Central memory CD8-positive, alpha-beta T cell (primary cell): ENCODE measurements at places on chromosomes 16 and 17.
A peak's percentile ranks its signal among the peaks of the same experiment; 100 is the strongest.

DNA sequence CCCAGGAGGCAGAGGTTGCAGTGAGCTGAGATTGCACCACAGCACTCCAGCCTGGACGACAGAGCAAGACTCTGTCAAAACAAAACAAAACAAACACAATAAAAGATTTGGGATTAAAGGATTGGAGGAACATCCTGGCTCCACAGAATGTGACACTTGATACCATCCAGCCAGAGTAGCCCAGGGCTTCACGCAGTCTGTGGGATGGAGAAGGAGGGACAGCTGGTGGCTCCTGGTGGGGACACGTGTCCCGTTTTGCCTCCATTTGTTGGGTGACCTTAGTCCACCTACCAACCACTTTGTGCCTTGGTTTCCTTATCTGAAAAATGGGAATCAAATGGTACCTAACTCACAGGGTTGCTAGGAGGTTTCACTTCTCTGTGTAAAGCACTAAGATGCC is 12.4 kb upstream of the CYB561 start:
- no peak overlapping the region for H3K4me3 ChIP-seq
- no peak overlapping the region for H3K27ac ChIP-seq
- no peaks in the 10 kb centered on the region for H3K36me3 ChIP-seq
- no peak for DNase-seq

DNA sequence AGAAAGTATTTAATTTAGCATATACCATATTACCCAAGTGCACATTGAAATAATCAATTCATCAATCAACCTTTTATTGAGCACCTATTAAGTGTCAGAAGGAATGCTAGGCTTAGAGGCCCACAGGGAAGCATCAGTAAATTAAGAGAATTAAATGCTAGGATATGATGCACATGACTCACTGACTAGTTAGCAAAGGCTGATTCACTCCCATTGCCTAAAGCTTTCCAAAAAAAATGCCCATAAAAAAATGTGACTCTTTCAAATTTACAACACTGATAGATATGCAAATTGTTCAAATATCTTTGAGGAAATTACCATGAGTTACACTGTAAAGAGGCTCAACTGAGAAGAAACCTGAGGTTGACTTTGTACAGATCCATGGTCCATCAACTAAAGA is 883.3 kb downstream of the CDH11 start:
- no peaks in the 10 kb centered on the region for H3K27me3 ChIP-seq
- no peaks in the 10 kb centered on the region for H3K4me1 ChIP-seq
- no peak for DNase-seq
- H3K27ac ChIP-seq = no peak overlapping the region
- H3K4me3 ChIP-seq = no peak overlapping the region

- no peaks in the 10 kb centered on the region for H3K27me3 ChIP-seq
- peak overlapping the region; percentile 89 for H3K27ac ChIP-seq
- peaks cover 6% of the 10 kb centered on the region for H3K36me3 ChIP-seq
- peak overlapping the region; percentile 85 for H3K4me3 ChIP-seq
Observed at GRCh38 chr16:30903002-30903401, 6.6 kb downstream of the CTF1 start.

DNA sequence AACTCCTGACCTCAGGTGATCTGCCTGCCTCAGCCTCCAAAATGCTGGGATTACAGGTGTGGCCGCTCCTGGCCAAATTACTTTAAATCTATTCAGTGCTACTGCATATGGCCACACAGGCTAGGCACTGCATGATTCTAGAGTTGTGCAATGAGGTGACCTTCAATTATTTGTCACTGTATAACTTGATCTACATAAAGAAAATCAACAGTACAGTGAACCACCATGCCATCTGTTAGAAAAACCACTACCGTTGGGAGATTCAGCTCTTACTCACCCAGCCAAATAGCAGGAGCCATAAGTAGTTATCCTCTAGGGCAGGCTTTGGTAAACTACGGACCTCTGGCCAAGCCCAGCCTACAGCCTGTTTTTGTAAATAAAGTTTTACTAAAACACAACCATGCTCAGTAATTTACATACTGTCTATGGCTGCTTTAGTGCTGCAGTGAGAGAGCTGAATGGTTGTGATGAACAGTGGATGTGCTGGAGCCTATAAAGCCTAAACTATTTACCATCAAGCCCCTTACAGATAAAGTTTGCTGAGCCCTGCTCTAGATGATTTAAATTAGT is 40.7 kb upstream of the TANC2 start:
- DNase-seq = no peak
- H3K36me3 ChIP-seq = no peaks in the 10 kb centered on the region
- H3K27me3 ChIP-seq = peaks cover 44% of the 10 kb centered on the region
- no peaks in the 10 kb centered on the region for H3K4me1 ChIP-seq
- H3K27ac ChIP-seq = no peak overlapping the region
- H3K4me3 ChIP-seq = no peak overlapping the region

GRCh38 chr17:19019041-19019941 is 14.7 kb upstream of the FAM83G start:
- peaks cover 21% of the 10 kb centered on the region for H3K27me3 ChIP-seq
- H3K4me3 ChIP-seq = no peak overlapping the region
- peaks cover 7% of the 10 kb centered on the region for H3K4me1 ChIP-seq
- no peak for DNase-seq

- H3K4me1 ChIP-seq = peaks cover 70% of the 10 kb centered on the region
- DNase-seq = no peak
- H3K36me3 ChIP-seq = peaks cover 8% of the 10 kb centered on the region
- peak overlapping the region; percentile 50 for H3K27ac ChIP-seq
- no peaks in the 10 kb centered on the region for H3K27me3 ChIP-seq
Observed at GRCh38 chr17:67459985-67460384, 82.9 kb downstream of the PITPNC1 start.

GRCh38 chr17:78391843-78392242 is 13.4 kb downstream of the PGS1 start:
- H3K36me3 ChIP-seq = peaks cover 27% of the 10 kb centered on the region
- no peak overlapping the region for H3K4me3 ChIP-seq
- DNase-seq = no peak
- H3K27me3 ChIP-seq = no peaks in the 10 kb centered on the region
- H3K4me1 ChIP-seq = peaks cover 21% of the 10 kb centered on the region
- H3K27ac ChIP-seq = no peak overlapping the region

DNA sequence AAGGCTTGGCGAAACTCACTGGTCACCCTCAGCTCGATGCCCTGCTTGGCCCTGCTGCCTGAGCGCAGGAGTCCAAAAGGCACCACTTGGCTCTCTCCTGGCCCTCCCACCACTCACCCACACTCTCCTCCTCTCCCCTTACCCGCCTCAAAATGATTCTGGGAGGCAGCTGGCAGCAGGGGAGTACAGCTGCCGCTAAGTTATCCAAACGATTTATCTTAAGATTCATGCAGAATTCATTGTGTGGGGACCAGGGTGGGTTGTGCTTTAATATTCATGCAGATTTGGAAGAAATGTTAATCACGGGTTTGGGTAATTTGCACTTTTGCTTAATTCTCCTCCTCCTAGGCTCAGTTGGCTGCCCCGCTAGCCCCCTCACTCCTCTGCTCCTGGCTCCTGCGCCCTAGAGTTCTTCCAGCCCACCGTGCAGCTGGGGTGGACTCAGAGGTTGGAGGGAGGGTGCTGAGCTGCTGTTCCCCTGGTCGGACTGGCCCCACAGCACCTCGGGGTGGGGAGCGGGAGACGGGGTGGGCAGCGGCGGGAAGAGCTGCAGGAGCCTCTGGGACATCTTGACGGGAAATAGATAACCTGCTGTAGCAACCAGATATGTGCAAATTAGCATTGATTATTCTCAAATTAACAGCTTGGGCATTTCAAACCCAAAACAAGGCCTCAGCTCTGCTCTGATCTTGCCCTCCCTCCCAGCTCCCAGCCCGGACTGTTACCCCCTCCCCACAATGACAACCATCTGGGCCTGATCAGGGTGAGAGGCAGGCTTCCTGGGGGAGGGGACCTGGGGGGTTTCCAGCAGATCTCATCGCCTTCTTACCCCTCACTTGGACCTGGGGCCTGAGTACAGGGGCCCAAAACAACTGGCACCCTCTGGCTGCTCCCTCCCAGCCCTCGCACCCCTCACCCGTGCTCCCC is 122.6 kb upstream of the RPL38 start:
- H3K27me3 ChIP-seq = peaks cover 39% of the 10 kb centered on the region
- no peaks in the 10 kb centered on the region for H3K4me1 ChIP-seq
- no peak overlapping the region for H3K27ac ChIP-seq
- no peaks in the 10 kb centered on the region for H3K36me3 ChIP-seq
- DNase-seq = no peak
- H3K4me3 ChIP-seq = no peak overlapping the region

DNA sequence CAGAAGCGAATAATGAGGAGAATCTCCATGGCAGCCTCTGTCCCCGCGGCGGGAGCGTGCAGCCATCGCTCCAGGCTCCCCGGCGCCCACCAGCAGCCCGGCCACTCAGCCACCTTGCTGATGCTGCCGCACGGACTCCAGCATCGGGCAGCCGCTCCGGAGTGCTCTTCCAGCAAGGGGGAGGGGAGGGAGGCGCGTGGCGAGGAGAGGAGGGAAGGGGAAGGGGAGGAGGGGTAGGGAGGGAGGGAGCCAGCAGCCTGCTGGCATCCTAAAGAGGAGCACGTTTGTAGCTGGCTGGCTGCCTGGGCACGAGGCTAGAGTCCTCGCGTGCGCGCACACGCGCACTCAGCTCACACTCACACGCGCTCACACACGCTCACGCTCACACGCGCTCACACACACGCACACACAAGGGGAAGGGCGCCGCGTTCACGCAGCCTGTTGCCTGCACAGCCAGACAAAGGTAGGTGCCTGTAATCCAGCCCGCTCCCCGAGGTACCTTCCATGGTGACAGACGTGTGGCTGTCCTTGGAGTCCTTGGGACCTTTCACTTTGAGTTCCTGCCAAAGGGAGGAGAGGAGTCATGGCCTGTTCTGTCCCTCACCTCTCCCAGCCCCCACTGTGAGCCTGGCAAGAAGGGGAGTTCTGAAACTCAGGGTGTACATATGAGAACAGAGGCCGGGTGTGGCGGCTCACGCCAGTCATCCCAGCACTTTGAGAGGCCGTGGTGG is 82.1 kb downstream of the TIMM22 start:
- H3K27ac ChIP-seq = peak overlapping the region; percentile 56
- H3K36me3 ChIP-seq = peaks cover 27% of the 10 kb centered on the region
- H3K4me3 ChIP-seq = peak overlapping the region; percentile 41
- H3K27me3 ChIP-seq = no peaks in the 10 kb centered on the region
- peaks cover 13% of the 10 kb centered on the region for H3K4me1 ChIP-seq

DNA sequence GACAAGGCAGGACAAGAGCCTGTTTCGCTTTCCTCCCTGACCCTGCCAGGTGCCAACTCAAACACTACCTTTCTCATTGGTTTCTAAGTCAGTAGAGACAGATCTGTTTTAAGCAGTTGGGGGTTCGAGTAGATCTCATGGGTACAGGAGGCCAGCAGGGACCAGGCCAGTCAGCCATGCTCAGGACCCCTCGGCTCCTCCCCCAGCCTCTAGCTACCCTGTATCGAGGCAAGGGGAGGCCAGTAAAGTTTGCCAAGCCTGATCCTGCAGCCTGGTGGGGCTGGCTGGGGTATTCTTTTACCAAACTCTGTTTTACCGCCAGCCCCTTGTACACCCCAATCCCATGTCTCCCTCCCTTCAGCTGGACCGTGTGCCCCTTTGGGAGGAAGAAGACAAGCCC is 26.6 kb downstream of the OR1D5 start:
- no peak overlapping the region for H3K4me3 ChIP-seq
- H3K27ac ChIP-seq = no peak overlapping the region
- H3K36me3 ChIP-seq = peaks cover 24% of the 10 kb centered on the region
- H3K4me1 ChIP-seq = peaks cover 17% of the 10 kb centered on the region

- no peak overlapping the region for H3K4me3 ChIP-seq
- H3K27me3 ChIP-seq = peaks cover 13% of the 10 kb centered on the region
- no peak for DNase-seq
- H3K36me3 ChIP-seq = no peaks in the 10 kb centered on the region
- no peaks in the 10 kb centered on the region for H3K4me1 ChIP-seq
Observed at GRCh38 chr16:55426865-55427484, 52.0 kb upstream of the MMP2 start.

- peaks cover 9% of the 10 kb centered on the region for H3K4me1 ChIP-seq
- no peak overlapping the region for H3K27ac ChIP-seq
- H3K27me3 ChIP-seq = no peaks in the 10 kb centered on the region
- peaks cover 33% of the 10 kb centered on the region for H3K36me3 ChIP-seq
- DNase-seq = no peak
- no peak overlapping the region for H3K4me3 ChIP-seq
Observed at GRCh38 chr17:64075913-64076312, 54.0 kb downstream of the ERN1 start.

- H3K36me3 ChIP-seq = peaks cover 2% of the 10 kb centered on the region
- H3K27me3 ChIP-seq = no peaks in the 10 kb centered on the region
- H3K4me3 ChIP-seq = peak within 1 kb of the TSS; percentile 87
- DNase-seq = peak; percentile 71
- H3K4me1 ChIP-seq = peaks cover 59% of the 10 kb centered on the region
Observed at GRCh38 chr17:29589524-29590410, at the start of gene GIT1. Gene GIT1 (minus strand): TSS chr17:29589648. CDS start chr17:29589378, 270 bp downstream.

GRCh38 chr17:82839617-82840292 is at the start of gene ZNF750:
Gene ZNF750 (minus strand): TSS chr17:82840022. CDS start chr17:82832454, 7,568 bp downstream.
- no peaks in the 10 kb centered on the region for H3K27me3 ChIP-seq
- DNase-seq = no peak
- peaks cover 8% of the 10 kb centered on the region for H3K36me3 ChIP-seq
- no peak within 1 kb of the TSS for H3K4me3 ChIP-seq

DNA sequence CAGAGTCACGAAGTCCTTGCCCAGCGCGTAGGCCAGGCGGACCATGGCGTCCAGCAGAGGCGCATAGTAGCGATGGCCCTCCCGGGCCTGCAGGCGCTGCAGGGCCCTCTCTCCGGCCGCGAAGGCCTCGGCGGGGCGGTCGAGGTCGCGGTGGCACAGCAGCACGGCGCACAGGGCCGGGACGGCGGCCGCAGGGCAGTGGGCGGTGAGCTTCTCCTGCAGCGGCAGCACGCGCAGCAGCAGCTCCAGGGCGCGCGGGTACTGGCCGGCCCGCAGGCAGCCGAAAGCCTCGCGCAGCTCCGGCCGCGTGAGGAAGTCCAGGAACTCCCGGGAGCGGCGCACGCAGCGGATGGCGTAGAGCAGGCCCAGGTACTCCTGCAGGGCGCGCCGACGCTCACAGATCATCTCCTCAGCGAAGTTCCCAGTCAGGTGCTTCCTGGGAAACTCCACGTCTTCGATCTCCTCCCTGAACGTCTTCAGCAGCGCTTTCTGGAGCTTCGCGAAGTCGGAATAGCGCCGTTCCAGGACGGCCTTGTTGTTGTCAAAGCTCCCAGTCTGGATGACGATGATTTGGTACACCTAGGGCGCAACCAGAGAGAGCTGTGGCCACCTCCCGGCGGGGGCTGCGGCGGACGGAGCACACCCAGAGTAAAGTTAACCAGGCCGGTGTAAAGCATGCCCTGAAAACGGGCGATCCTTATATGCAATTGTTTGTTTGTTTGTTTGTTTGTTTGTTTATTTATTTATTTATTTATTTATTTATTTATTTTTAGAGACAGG is 7.4 kb downstream of the SNX20 start:
- DNase-seq = no peak
- no peaks in the 10 kb centered on the region for H3K27me3 ChIP-seq
- H3K4me1 ChIP-seq = peaks cover 26% of the 10 kb centered on the region
- no peak overlapping the region for H3K27ac ChIP-seq

GRCh38 chr16:86669937-86670749 is 91.8 kb downstream of the FOXL1 start:
- H3K4me3 ChIP-seq = no peak overlapping the region
- H3K27ac ChIP-seq = no peak overlapping the region

GRCh38 chr17:20938988-20939615 is 103.7 kb downstream of the USP22 start:
- no peak for DNase-seq
- no peaks in the 10 kb centered on the region for H3K4me1 ChIP-seq
- peaks cover 2% of the 10 kb centered on the region for H3K36me3 ChIP-seq
- H3K27me3 ChIP-seq = peaks cover 4% of the 10 kb centered on the region
- H3K27ac ChIP-seq = no peak overlapping the region
- H3K4me3 ChIP-seq = no peak overlapping the region
